Progenitor cell of endocrine pancreas (in vitro differentiated cells): ENCODE measurements at places on chromosomes 7 and 10. TPM values are rescaled to one million over a fixed set of nuclear protein-coding genes. Genes with fewer than 3 reads are reported as not detected.

GRCh38 chr10:72173619-72174296 is 42.1 kb upstream of the ANAPC16 start:
- H3K4me1 ChIP-seq = peaks cover 2% of the 10 kb centered on the region
- no peak overlapping the region for H3K27ac ChIP-seq
- H3K4me3 ChIP-seq = no peak overlapping the region
- H3K27me3 ChIP-seq = no peaks in the 10 kb centered on the region
- no peak for DNase-seq
- H3K36me3 ChIP-seq = peaks cover 6% of the 10 kb centered on the region

The NEUROG3 gene
- total RNA-seq = 7.2 and 7.3 TPM in 2 replicates

- no peak overlapping the region for H3K4me3 ChIP-seq
- peaks cover 31% of the 10 kb centered on the region for H3K27me3 ChIP-seq
- no peaks in the 10 kb centered on the region for H3K4me1 ChIP-seq
- no peak for DNase-seq
Measured at GRCh38 chr10:77670817-77671443, 33.3 kb upstream of the KCNMA1 start.

GRCh38 chr10:49616421-49617101 is 2.7 kb downstream of the CHAT start:
- H3K36me3 ChIP-seq = no peaks in the 10 kb centered on the region
- H3K4me3 ChIP-seq = no peak overlapping the region
- no peak overlapping the region for H3K27ac ChIP-seq
- H3K27me3 ChIP-seq = peaks cover 86% of the 10 kb centered on the region
- no peaks in the 10 kb centered on the region for H3K4me1 ChIP-seq
- no peak for DNase-seq

GRCh38 chr7:21916629-21917028 is 29.1 kb downstream of the CDCA7L start:
- DNase-seq = no peak
- no peak overlapping the region for H3K4me3 ChIP-seq
- H3K36me3 ChIP-seq = peaks cover 16% of the 10 kb centered on the region
- H3K27ac ChIP-seq = no peak overlapping the region

The ZSCAN25 gene
- total RNA-seq = 26.4 and 27.9 TPM in 2 replicates
